Hematopoietic multipotent progenitor cell treated with erythropoietin and hydrocortisone succinate and interleukin-3 and kit ligand, for 8 days (in vitro differentiated cells): ENCODE measurements at places on chromosomes 5 and 9.

DNA sequence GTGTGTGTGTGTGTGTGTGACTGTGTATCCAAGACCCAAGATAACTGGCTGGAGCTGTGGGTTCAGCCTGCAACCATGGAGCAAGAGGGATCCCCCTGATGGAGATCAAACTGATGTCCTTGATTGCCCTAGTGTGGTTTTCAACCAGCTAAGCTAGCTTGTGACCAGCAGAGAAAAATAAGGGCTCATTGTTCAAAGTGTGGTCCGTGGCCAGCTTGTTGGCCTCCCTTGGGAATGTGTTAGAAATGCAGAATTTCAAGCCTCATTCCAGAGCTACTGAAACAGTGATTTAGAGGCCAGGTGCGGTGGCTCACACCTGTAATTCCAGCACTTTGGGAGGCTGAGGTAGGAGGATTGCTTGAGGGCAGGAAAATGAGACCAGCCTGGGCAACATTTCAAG lies 79.9 kb downstream of the ACER2 start:
- DNase-seq: no peak

GRCh38 chr9:106146066-106146840 lies 451.9 kb downstream of the TMEM38B start:
- DNase-seq: no peak

GRCh38 chr9:75996726-75997125 lies 106.3 kb downstream of the PCSK5 start:
- DNase-seq: no peak

DNA sequence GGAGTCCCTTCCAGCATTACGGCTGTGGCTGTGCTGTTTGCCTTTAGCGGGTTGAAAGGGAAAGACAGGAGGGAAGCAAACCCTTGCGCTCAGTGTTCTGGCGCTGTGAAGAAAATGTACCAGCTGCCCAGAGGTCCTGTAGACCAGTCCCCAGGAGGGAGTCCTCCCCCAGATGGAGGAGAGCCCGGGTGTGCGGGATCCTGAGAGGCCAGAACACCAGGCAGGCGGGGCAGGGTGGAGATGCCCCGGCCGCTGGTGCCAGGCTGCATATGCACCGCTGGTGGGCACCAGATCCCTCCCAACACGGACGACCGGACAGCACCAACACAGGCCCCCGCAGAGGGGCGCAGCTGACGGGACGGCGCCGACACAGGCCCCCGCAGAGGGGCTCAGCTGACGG lies 37.2 kb upstream of the SLC9A3 start:
- DNase-seq: no peak

- DNase-seq: no peak
These were observed 15.4 kb upstream of the AK3 start for GRCh38 chr9:4756420-4756819.

- no peak for DNase-seq
These were observed 141.8 kb downstream of the DMXL1 start for GRCh38 chr5:119212676-119213075.

DNA sequence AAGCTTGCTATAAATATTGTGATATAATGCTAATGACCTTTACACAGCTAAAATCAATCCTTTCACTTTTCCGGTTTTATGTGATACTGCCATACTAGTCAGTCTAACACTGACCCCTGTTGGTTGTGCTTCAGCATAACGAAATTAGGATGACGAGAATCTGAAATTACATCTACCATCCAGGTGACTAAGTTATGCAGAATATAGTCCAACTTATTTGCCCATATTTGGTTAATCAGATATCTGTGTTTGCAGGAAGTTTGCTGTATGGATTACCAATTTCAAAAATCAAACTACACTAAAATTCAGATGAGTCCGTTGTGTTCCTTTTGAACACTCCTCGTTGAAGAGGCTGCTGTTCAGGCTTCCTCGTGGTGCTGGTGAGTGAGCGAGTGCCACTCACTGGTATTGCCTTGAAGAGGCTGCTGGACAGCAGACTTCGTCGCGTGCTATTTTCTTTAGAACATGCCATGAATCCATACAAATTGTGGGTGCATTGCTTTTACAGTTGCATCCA lies 32.5 kb downstream of the TENT4A start:
- peak; percentile 70 for DNase-seq

DNA sequence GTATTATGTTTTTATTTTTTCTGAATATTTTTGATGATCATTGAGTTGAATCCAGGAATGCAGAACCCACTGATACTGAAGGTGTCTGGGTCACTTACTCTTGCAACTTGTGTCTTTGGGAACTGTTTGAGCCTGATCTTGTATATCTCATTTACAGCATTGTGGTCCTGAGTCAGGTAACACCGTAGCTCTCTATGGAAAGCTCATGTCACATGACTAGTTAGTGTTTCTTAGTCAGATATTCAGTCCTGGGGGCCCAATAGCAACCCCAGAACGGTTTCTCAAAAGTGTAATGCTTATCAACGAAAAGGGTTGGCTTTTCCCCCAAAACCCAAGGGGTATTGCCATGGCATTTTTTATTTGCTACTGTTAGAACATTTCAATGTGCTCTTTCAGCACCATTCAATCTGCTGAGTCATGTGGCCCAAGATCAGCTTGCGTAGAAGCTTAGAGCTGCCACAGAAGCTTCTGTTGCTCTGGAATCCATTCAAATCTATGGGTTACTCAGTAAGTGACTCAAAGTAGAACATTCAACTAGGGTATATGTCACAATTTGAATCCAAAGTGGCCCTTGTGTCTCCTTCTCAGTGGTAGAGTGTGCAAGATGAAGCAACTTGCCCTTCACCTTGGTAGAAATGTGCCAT lies 12.1 kb upstream of the PTAR1 start:
- no peak for DNase-seq

- DNase-seq: no peak
These were observed 34.9 kb upstream of the SYK start for GRCh38 chr9:90766731-90767130.

- DNase-seq: no peak
These were observed 178.9 kb downstream of the MSX2 start for GRCh38 chr5:174903172-174903732.

GRCh38 chr5:149550594-149551226 lies 529 bp downstream of the CSNK1A1 start:
- DNase-seq: peak; percentile 35

DNA sequence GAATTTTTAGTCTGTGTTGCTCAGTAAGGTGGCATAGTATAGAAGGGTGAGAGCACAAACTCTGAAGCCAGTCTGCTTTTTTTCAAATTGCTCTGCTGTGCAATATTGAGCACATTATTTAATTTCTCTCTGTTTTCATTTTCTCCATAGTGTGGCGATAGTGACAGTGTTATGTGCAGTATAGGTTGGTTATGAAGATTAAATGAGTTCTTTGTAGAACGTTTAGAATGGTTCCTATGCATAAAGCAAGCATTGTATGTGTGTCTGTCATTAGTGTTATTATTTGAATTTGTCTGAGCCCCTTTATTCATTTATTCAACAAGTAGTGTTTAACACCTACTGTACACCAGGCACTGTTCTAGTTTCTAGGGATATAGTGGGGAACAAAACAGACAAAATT lies 9.2 kb downstream of the PRR16 start:
- DNase-seq: no peak

- no peak for DNase-seq
These were observed 93.5 kb upstream of the NR3C1 start for GRCh38 chr5:143496943-143497342.

DNA sequence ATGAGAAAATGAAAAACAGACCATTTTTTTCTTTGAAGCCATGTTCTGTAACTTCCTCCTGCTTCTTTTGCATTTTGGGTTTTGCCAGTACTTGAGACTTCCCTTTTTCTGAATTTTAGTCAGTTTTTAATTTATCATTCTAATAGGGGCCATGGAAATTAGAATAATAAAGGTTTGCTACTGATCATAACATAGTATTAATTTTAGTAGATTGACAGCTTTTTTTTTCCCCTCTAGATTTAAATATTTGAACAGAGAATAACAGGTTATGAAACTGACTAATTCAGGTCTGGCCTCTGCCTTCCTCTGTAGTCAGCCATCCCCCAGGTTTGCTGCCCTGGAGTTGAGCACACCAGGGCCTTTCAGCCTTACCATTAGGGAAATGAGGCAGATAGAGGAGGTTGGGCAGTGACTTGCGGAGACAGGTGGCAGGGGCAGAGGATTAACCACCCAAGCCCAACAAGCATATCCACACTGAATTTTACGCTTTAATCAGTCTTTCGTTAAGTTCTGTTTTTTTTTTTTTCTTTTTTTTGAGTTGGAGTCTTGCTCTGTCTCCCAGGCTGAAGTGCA lies 80.1 kb upstream of the TNFAIP8 start:
- no peak for DNase-seq

- no peak for DNase-seq
These were observed 115.4 kb downstream of the SLC25A46 start for GRCh38 chr5:110854200-110854599.

- DNase-seq: no peak
These were observed 18.5 kb downstream of the EEIG1 start for GRCh38 chr9:127962278-127962677.

GRCh38 chr9:86079421-86079831 lies 19.9 kb downstream of the GOLM1 start:
- DNase-seq: no peak

GRCh38 chr9:133122935-133123611 lies 2.0 kb upstream of the RALGDS start:
- DNase-seq: peak; percentile 55

DNA sequence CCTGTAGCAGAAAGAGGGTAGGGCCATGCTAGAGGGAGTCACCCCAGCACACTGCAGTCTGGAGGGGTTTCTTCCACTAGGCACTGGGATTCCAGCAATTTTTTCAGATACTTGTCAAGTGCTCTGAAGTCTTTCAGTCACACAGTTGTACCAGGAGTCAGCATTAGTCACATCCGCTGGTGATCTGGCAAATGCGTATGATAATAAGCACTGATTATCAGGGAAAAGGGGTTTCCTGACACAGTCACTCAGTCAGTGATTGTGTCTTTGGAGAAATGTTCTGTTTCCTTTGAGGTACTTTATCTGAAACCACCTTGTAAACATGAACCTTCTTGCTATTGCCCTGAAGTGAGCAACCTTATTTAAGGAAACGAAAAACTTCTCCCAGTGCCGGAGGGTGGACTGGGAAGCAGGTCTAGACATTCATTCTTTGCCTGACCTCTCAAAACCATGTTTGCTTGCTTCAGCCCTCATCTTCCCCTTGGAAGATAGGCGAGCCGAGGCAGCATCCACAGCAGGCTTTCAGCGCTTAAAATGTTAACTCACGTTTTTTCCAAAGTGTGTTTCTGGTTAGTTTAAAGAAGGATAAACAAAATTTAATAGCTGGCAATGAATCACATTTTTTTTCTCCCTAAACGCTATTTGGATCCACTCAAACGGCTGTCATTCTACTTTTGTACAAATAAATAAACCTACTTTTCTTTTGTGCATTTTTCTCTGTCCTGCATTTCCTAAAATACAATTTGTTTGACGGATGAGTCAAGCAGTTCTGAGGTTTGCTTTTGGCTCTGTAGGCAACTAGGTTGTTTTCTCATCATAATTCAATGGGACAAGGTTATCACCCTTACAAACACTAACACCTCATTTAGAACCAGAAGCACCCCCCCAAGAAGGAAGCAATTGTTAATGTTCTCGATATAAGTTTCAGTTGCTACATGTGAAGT lies 77.7 kb downstream of the FOXD1 start:
- DNase-seq: no peak

GRCh38 chr9:34282096-34282495 lies 47.0 kb downstream of the KIF24 start:
- no peak for DNase-seq
